ENCODE measurements at places on chromosomes 7 and 10.

DNA sequence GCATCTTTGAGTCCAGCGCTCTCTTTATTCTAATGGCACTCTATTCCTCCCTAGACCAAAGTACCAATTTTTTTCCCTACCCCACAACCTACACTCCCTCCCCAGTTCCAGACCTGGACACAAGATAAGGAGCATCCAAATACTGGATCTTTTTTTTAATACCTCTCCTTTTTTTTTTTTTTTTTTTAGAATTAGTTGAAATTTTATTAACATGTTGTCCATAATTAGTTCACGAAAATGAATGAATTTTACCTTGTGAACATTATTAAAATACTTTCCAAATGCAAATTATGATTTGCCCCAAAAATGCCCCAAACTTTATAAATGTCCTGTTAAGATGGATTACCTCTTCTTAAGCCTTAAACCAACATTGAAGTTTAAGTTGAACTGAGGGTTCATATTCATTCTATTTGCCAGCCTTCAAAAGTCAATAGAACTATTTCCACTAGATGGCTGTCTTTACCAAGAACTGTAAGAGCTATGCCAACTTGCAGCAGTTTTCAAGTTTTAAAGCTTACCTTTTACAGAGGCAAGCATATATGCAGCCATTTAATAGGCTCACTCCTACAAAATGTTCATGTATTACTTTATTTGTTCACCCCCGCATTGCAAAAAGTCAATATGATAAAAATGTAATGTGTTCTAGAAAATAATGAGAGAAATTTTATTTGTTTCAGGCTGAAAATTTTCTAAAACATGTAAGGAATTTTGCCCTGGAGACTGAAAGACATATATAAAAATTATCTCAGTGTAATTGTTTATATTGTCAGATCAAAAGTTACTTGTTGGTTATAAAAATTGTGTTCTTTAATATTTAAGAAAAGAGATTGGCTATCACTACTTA is 39.7 kb upstream of the TNKS2 start:
- DNase-seq: no peak

GRCh38 chr10:116134322-116134721 is 138.7 kb downstream of the GFRA1 start:
- DNase-seq: no peak

GRCh38 chr10:110365356-110366143 is 60.8 kb upstream of the SMNDC1 start:
- no peak for DNase-seq

GRCh38 chr7:154837622-154838021 is 165.3 kb downstream of the PAXIP1 start:
- DNase-seq: no peak

DNA sequence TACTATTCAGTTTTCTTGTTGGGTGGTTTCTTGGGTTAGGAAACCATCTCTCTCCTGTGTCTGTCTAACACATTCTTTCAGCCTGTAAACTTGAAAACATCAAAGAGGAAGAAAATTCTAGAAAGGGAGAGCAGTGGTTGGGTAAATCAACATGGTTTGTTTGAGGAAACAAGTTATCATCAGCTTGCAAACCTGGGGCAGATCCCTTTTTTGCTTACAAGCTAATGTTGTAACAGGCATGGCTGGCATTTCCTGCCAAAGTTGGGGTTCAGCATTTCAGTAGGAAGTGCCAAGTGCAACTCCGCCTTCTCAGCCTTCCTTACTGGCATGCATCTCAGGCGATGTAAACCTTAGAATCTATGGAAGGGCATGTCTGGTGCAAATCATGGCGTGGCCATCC is 112.6 kb downstream of the EEPD1 start:
- no peak for DNase-seq

DNA sequence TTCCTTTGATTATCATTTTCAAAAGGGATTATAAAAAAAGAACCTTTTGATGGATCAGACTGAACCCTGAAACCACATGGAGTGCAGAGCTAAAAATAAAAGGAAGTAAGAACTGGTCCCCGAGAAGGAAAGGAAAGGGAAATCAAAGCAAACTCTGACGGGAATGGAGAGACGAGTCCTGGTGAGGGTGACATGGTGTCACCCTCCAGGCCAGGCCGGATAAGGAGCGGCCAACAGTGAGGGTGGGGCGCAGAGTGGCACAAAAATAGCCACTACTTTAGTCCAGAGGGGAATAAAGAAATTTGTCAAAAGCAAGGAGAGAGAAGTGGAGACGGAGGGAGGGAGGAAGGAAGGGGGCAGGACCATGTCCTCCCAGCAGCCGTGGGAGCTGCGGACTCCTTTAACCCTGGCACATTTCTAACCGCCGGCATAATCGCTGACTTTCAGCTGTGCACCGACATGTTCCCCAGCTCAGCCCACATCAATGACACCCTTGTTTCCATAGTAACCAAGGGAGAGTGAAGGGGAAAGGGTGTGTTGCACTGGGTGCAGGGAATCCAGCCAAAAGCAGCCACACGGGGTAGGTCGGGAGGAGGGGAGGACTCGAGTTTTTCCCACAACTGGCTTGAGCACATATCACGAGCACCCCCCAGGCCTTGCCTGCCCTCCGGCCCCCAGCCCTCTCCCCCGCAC is 29.7 kb downstream of the TRIM8 start:
- DNase-seq: peak; percentile 36

Data from stimulated activated CD8-positive, alpha-beta memory T cell treated with anti-CD3 and anti-CD28 coated beads, Interleukin-7, amount 100 ng/mL, for 1 hour (primary cell).